Activated CD4-positive, alpha-beta memory T cell treated with anti-CD3 and anti-CD28 coated beads for 36 hours (primary cell): ENCODE measurements at places on chromosomes 6 and 20. TPM values are rescaled to one million over a fixed set of nuclear protein-coding genes. Genes with fewer than 3 reads are reported as not detected.

GRCh38 chr6:3726421-3726820, 25.1 kb downstream of the PXDC1 start:
- no peak overlapping the region for H3K27ac ChIP-seq
- no peak overlapping the region for H3K4me3 ChIP-seq
- no peak for DNase-seq
- no peaks in the 10 kb centered on the region for H3K4me1 ChIP-seq

DNA sequence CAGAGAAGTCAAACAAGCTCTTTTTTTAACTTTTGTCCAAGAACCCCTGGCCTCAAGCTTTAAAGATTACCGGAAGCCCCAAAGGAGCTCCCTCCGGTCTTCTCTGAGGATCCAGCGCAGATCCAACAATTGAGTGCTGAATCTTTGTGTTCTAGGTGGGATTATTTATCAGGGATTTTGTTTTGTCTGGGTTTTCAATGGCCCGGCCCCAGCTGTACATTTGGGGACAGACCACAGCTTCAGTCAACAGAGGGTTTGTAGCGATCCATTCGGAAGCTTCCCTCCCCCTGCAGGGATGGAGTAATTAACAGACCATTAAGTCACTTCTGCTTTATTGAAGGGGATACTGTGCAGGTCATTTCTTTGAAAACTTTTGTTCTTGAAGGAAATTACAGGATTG, 7.8 kb downstream of the OLIG3 start:
- H3K4me1 ChIP-seq = peaks cover 24% of the 10 kb centered on the region
- H3K27ac ChIP-seq = no peak overlapping the region
- H3K4me3 ChIP-seq = no peak overlapping the region
- DNase-seq = no peak

GRCh38 chr6:104575536-104575935, 284.2 kb downstream of the HACE1 start:
- H3K27ac ChIP-seq = no peak overlapping the region
- H3K36me3 ChIP-seq = no peaks in the 10 kb centered on the region
- DNase-seq = no peak
- H3K4me3 ChIP-seq = no peak overlapping the region

GRCh38 chr6:14540276-14540675, 422.7 kb downstream of the CD83 start:
- no peaks in the 10 kb centered on the region for H3K36me3 ChIP-seq
- peaks cover 31% of the 10 kb centered on the region for H3K4me1 ChIP-seq
- DNase-seq = no peak
- no peak overlapping the region for H3K4me3 ChIP-seq
- no peak overlapping the region for H3K27ac ChIP-seq

Gene MDFI
- not detected for total RNA-seq

- peaks cover 52% of the 10 kb centered on the region for H3K4me1 ChIP-seq
- H3K4me3 ChIP-seq = no peak overlapping the region
- DNase-seq = peak; percentile 40
- H3K36me3 ChIP-seq = peaks cover 61% of the 10 kb centered on the region
- H3K27ac ChIP-seq = peak overlapping the region; percentile 64
Observed at GRCh38 chr20:46367967-46368901, 38.2 kb downstream of the ELMO2 start.

- no peak overlapping the region for H3K27ac ChIP-seq
- H3K36me3 ChIP-seq = no peaks in the 10 kb centered on the region
- peaks cover 3% of the 10 kb centered on the region for H3K27me3 ChIP-seq
- no peak overlapping the region for H3K4me3 ChIP-seq
- DNase-seq = no peak
Observed at GRCh38 chr6:53979468-53980067, 131.7 kb upstream of the MLIP start.

DNA sequence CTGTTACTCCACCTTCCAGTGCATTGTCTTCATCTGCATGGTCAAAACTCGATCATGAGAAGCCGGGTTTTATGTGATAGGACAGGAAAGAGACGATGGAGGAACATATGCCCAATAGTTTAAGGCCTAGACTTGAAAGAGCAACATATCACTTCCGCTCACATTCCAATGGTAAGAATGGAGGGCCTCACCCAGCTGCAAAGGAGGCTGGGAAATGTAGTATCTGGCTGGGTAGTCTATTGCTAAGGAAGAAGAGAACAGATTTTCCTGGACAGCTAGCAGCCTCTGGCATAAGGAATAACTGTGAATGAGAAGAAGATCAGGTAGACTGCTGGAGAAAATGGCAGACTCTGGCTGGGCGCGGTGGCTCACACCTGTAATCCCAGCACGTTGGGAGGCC, 19.2 kb downstream of the FITM2 start:
- no peak overlapping the region for H3K27ac ChIP-seq
- peaks cover 2% of the 10 kb centered on the region for H3K36me3 ChIP-seq
- no peak overlapping the region for H3K4me3 ChIP-seq
- H3K27me3 ChIP-seq = no peaks in the 10 kb centered on the region
- H3K4me1 ChIP-seq = no peaks in the 10 kb centered on the region
- no peak for DNase-seq

Gene ZNF343
- total RNA-seq = 6.9 TPM

Gene GABRR1
- not detected for total RNA-seq

- no peak for DNase-seq
- no peak overlapping the region for H3K27ac ChIP-seq
- no peaks in the 10 kb centered on the region for H3K36me3 ChIP-seq
- H3K4me1 ChIP-seq = no peaks in the 10 kb centered on the region
Observed at GRCh38 chr6:3489961-3490624, 33.2 kb upstream of the SLC22A23 start.

DNA sequence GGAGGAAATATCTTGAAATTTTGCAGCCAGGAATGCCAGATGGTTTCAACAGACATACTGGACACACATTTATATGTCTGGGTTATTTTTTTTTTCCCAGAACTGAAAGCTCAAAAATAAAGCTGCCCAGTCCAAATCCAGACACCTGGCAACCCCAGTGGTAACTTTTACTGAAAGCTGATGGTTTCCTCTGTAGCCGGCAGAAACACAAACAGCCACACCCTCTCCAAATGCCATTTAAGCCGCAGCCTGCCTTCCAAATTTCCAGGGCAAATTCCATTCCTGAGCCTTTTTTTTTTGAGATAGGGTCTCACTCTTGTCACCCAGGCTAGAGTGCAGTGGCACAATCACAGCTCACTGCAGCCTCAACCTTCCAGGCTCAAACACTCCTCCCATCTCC, 6.5 kb upstream of the PREX1 start:
- H3K27ac ChIP-seq = no peak overlapping the region
- H3K36me3 ChIP-seq = no peaks in the 10 kb centered on the region
